NCI-H146 (cell line): ENCODE measurements at places on chromosomes 1 and 21.

DNA sequence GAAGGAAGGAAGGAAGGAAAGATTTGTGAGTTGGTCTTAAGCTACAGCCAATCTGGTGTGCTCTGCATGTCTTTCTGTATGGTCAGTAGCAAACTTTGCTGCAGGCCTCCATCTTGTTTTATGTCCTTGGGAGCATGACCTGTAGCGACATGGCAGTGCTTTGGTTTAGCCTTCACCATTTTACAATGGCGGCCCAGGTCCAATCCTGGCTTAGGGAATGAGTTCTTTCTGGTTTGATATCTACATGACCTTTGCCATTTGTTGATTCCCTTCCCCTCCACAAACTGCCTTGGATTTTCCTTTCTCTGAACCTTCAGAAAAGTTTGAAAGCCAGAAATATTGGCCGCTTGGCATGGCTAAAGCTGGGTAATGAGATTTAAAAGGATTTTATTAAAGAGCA, 30.5 kb upstream of the TSPEAR start:
- no peak for DNase-seq

- no peak for DNase-seq
These were observed 2.1 kb downstream of the SLC22A15 start for GRCh38 chr1:115978292-115978941.

DNA sequence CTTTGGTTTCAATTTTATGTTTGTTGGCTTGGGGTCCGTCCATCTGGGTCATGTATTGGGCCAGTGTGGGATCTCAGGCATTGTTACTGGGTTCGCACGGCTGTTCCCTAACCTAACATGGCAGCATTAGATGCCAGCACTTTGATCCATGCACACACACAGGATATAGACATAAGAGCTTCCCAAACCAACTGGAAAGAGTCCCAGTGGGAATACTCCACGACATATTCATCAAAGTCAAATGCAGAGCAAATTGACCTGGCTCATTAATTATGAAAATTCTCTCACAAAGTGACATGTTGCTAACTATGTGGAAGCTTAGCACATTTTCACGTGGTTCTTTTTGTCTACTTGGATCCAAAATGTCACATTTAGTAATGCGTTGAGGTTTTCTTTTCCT, 130.4 kb downstream of the SETD4 start:
- DNase-seq, result no peak

DNA sequence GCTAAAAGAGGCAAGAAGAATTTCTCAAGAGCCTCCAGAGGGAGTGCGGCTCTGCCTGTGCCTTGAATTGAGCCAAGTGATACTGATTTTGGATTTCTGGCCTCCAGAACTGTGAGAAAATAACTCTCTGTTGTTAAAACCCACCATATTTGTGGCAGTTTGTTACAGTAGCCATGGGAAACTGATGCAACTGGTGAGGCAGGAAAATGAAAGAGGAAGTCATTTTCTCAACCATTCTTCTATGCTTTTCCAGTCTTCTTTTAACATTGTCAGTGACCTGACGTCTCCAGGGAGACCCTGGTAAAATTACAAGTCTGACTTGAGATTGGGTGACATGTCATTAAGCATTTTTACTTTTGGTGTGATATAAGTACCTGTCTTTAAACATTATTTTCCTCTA, 5.8 kb downstream of the OR6P1 start:
- no peak for DNase-seq

DNA sequence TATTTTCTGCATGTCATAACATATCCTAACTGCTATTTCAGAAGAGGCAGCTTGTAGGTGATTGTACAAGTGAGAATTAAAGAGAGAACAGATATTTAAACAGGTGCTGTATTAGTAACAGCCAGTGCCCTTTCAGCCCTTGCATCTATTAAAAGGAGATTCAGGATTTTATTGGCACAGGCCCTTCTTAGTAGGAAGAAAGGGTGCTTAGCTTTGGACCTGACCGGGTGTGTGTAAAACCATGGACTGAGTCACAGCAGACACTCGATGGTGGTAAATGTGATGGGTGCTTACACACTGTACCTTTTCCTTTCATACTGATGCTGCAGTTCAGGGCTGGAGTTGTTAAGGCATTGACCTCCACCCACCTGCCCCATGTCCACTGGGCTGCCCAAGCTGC, 12.7 kb upstream of the CD101 start:
- DNase-seq, result peak; percentile 94

- DNase-seq, result no peak
These were observed 255.4 kb downstream of the RGS7 start for GRCh38 chr1:241101622-241102021.

- no peak for DNase-seq
These were observed 11.2 kb downstream of the FNBP1L start for GRCh38 chr1:93459126-93459525.

- peak; percentile 9 for DNase-seq
These were observed 132.6 kb downstream of the MRPS6 start for GRCh38 chr21:34205811-34206571.

DNA sequence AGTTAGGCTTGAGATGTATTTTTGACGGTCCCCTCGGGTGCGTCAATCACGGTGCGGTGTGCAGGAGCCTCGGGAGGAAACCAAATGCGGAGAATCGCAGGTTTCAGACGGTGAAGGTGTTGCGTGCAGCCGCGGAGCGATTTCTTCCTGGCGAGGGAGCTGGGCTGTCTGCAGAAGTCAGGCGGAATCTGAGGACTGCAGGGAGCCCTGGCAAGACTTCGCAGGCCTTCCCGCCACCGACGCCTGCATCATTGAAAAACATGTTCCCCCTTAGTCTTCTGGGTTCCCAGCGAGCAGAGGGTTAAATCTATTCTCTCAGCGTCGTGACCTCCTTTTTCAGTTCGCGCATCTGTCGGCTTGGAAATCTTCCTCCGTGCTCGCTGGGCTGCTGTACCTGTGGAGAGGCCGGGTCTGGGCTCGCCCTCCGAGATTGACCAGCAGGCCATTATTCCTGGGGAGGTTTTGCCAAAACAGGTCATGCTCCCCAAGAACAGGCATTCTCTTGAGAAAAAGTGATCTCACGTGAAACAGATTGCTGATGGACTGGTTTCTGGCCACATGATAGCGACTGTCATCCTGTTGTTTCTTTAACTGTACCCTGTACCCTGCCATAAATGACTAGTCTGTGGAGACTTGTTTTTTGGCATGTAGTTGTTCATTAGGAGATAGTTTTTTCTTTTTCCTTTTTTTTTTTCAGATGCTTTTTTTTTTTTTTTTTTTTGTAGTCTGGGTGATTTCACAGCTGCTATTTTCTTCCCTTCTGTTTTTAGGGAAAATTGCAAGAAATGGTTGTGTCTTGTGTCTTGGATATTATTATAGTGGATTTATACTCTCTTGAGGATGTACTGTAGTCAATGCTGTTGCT, 894 bp downstream of the EPB41 start:
- peak; percentile 53 for DNase-seq

DNA sequence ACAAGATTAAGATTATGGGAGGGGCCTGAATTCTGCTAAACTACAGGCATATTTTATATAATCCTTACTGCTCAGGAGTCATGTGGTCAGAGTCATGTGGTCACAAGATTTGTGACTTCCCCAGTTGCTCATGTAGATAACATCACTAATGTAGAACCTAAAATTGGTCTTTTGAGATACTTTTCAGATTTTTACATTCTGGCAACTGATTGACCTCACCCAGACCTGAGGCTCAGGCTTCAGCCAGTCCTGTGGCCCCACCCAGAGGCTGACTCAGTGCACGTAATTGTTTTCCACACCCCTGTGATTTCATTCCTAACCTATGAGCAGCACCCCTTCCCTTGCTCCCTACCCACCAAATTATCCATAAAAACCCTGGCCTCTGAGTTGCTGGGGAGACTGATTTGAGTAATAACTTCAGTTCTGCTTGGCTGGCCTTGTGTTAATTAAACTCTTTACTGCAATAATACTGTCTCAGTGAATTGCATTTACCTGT, 41.7 kb upstream of the ZNF326 start:
- DNase-seq, result no peak

DNA sequence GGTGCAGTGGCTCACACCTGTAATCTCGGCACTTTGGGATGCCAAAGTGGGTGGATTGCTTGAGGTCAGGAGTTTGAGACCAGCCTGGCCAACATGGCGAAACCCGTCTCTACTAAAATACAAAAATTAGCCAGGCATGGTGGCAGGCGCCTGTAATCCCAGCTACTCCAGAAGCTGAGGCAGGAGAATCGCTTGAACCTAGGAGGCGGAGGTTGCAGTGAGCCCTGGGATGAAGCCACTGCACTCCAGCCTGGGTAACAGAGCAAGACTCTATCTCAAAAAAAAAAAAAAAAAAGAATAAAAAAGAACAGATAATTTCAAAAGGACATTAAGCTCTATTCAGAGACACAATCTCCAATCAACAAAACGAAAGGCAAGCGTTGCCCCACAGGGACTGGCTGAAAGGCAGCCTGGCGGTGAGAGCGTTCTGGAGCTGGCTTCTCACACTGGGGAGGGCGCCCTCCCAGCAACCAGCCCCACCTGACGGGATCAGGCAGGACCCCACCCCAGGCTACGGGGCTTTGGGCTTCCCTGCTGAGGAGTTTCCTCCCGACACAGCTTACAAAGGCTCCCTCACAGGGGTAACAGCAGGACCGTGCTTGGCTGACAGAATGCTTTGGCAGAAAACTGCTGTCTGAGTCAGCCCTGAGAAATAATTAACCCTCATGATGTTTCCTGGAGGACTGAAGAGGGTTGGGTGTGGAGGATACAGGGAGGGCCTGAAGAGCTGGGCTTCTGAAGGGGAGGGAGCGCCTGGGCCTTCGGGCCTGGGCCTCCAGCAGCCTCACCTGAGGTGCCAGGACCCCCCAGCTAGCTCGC, 31.1 kb upstream of the SRP9 start:
- DNase-seq, result peak; percentile 88

DNA sequence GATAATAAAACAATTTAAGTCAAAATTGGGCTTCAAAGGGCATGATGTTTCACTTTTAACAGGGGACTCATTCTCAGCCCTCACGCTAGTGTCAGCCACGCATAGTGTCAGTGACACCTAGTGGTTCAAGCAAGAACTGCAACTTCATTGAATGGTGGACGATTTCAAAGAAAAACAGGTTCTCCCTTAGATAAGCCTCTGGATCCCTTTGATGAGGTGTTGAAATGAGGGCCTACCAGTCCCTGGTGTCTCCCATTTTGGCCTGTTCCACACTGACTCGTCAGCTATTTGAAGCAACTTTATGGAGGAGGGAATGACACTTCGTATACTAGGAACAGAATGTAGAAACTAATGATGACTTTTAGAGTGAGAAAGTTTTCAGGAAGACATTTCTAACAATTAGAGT, 56.2 kb downstream of the FCRL5 start:
- DNase-seq, result peak; percentile 28
